Fibroblast of upper back skin (primary cell): ENCODE measurements at places on chromosomes 5 and 9.

DNA sequence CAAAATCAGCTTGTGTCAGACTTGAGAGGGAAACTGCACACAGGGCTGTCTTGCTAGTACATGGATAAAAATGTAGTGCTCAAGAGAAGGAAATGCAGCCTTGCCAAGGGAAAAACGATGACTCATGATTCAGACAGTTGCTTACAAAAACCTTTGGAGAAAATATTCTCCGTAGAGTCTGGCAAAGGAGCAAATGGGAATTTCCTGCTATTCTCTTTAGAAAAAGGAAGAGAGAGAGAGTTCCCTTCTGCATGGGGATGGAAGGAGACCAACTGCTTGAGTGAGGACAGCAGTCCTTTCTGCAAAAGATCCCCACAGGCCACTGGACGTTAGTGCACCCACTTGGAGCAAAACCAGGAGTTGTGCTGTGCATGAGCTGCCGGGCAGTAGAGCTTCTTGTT lies 7.6 kb downstream of the IFNB1 start:
- peak; percentile 97 for DNase-seq

GRCh38 chr5:55544341-55544740 lies 9.6 kb upstream of the PLPP1 start:
- DNase-seq, result peak; percentile 41

DNA sequence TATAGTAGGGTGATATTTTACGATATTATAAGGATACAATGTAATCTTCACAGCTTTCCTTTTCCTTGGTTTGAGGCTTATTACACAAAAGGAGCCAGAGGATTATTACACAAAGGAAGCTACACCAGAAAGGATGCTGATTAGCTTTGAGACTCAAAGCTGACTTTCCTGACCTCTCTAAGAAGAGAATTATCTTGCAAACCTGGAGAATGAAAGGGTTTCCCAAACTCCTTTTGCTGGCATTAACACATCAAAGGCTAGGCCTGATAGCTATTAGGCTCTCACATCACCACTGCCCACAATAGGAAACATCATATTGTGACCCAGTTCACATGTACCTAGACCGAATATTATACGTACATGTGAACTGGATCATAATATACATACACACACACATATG lies 34.2 kb upstream of the CHD1 start:
- DNase-seq, result no peak

GRCh38 chr5:85931220-85931619 lies 686.5 kb upstream of the COX7C start:
- no peak for DNase-seq

- DNase-seq, result no peak
Observed at GRCh38 chr5:91183743-91184142, 199.4 kb downstream of the ARRDC3 start.
